NCI-H2171 (cell line): ENCODE measurements at places on chromosomes 6 and 20.

DNA sequence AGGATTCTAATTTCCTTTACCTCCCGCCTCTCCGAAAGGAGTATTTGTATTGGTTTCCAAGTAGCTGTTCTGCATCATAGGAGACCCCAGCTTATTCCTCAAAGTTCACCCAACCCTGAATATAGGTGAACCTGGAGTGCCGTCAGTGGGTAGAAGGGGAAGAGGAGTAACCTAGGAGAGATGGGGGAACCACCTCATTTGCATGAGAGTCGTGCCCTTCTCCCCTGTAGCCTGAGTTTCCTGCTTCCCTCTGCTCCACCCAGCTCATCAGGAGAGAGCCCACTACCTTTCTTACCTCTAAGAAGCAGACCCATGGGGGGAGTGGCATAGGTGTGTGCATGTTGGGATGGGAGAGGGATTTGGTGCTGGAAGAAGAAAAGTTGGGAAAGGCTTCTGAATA is 17.3 kb upstream of the WFDC2 start:
- no peak for DNase-seq

- no peak for DNase-seq
Measured at GRCh38 chr20:24842918-24843715, 106.0 kb upstream of the CST7 start.

- no peak for DNase-seq
Measured at GRCh38 chr20:46341074-46342009, 33.0 kb upstream of the CDH22 start.

GRCh38 chr6:25601800-25602673 is 50.0 kb upstream of the SCGN start:
- DNase-seq = peak; percentile 26

DNA sequence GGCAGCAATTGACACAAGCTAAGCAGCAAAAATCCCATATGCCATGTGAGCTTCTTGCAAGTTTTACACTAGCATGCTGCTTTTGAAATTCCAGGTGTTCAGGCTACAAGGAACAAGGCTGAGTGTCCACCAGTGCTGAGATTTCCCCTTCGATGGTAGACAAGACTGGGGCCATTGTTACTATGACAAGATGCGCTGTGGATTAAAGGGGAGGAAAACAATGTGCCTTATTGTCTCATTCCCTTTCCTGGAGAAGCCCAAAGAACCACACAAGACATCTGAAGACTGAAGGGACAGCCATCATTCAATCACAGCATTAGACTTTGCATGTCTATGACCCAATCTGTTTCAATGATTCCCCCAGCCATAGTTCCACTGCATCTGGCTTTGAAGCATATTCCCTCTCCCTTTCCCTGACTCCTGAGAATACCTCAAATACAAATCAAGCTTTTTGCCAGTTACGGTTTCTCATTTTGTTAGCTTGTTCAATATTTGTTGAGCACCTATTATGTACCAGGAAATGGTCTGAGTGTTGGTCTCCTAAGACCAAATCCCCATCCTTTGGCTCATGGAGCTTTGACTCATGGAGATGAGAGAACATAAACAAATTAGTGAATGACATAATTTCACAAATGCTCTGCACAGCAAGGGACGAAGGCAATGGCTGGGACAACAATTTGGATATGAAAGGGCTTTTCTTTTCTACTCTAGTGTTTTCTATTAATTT is 23.4 kb upstream of the SCGN start:
- DNase-seq = no peak

GRCh38 chr20:62470001-62470400 is 5.8 kb downstream of the GATA5 start:
- no peak for DNase-seq

- DNase-seq = no peak
Measured at GRCh38 chr6:12446394-12446793, 156.2 kb downstream of the EDN1 start.

- no peak for DNase-seq
Measured at GRCh38 chr6:136761227-136761922, 30.9 kb downstream of the MAP3K5 start.

GRCh38 chr6:142395768-142396231 is 94.0 kb downstream of the ADGRG6 start:
- no peak for DNase-seq

DNA sequence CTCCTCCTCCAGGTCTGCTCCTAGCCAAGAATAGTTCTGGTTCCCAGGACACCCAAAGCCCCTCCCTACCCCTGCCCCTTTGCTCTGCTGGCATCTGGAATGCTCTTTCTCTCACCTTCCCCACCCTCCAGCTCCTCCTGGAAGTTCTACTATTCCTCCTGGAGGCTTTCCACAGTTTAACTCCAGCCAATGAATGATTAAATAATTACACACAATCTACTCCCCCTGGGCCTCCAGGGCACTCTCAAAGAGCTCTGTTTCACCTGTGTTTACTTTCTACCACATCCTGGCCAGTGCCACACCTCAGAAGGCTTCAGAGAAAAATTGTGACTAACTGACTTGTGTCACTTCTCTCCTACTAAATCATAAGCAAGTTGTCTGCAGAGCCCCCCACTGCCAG is 36.2 kb downstream of the GCM1 start:
- no peak for DNase-seq

- no peak for DNase-seq
Measured at GRCh38 chr6:34031625-34032383, 114.1 kb downstream of the GRM4 start.

DNA sequence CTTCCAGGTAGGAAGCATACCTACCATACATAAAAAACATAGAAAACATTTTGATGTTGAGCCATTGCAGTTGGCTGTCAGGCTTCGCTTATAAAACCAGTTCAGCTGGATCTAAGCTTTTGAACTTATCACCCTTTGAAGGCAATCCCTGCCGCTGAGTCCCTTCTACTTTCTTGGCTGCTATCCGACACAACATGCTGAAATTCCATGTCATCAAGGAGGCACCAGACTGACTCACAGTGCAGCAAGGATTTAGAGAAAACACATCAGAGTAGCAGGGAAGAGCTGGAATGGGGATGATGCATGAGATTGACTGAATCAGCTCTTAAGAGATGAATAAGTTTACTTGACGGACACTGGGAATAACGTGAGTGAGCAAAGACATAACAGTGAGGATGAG is 135.0 kb upstream of the MAN1A1 start:
- no peak for DNase-seq

- no peak for DNase-seq
Measured at GRCh38 chr20:51092338-51092737, 69.4 kb upstream of the KCNG1 start.

DNA sequence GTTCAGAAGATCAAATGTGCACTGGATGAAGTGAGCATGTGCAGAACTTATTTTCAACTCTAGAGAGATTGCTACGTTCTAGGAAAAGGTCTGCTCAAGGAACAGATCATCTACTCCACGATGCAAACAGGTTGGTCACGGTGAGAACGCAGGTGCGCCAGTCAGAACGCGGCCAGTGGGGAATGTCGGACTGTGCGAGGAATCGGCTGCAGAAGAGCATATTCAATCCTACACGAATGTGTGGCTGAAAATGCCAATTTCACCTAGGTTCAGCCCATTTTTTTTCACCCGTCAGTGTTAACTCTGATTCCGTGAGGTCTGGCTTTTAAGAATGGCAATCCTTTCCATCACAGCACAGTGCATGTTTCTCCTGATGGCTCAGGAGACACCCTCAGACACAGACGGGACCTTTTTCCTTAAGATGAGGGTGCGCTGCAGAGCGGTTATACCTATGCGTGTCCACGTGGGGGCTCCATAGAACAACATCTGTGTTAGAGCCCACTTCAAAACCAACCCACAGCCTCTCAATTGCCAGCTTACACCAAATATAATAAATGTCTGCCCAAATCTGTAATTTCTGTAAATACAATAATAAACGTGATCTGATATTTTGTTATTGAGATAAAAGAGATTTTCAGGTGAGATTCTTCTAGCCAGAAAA is 250.4 kb downstream of the FOXA2 start:
- peak; percentile 38 for DNase-seq

DNA sequence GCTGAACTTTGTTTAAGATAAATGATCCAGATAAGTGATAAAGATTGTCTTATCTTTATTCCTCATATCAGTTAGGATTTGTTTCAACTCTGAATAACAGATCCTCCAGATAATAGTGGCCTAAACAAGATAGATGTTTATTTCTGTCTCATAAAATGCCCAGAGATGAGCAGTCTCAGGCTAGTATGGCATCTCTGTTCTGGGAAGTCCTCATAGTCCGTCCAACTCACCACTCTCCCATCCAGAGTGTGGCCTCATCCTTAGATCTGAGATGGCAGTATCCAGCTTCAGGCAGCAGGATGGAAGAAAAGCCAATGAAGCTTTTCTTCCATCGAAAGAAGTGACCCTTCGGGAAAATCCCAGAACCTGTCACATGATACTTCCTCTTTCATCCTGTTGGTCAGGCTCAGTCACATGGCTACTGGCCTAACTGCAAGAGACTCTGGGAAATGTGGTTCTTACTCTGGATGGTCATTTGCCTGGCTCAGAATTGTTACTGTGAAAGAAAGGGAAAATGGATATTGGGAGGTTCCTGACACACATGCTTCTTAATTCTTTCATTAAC is 29.4 kb upstream of the TAGAP start:
- peak; percentile 29 for DNase-seq

DNA sequence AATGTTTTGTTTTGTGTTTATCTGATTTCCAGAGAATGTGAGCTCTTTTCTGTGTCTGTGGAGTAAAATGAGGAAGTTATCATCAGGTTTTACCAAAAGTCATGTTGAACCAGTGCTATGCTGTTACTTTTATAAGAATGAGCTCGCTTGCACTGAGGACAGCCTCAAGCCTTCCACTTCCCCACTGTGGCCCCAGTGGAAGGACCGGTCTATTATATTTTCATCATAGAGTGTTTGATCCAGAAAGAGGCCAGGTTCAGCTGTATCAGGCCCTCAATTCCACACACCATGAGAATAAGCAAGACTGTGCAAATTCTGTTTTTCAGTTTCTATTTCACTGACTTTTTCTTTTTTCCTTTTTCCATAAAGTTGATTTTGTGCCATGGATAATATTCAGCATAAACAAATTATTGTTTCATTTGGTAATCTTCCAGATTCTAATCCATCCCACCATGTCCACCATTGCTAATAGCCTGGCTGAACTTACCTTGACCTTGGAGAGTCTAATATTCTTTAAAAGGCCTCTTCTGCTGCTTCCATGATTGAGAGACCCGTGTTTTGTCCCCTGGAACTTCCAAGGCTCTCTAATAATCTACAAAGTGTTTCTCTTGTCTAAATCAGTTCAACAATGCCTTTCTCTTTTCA is 286.2 kb downstream of the THBS2 start:
- DNase-seq = no peak

DNA sequence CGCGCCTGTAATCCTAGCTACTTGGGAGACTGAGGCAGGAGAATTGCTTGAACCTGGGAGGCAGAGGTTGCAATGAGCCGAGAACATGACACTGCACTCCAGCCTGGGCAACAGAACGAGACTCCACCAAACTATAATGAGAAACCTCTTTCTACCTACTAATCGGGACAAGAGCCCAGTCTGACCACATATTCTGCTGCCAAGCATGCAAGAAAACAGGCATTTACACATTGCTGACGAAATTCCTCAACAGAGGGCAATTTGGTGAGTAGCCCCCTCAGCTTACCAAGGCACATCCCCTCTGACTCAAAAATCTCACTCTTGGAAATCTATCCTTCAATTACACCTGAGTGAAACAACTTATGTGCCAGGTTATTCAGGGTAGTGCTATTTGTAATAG is 81.2 kb downstream of the SLC23A2 start:
- DNase-seq = no peak

DNA sequence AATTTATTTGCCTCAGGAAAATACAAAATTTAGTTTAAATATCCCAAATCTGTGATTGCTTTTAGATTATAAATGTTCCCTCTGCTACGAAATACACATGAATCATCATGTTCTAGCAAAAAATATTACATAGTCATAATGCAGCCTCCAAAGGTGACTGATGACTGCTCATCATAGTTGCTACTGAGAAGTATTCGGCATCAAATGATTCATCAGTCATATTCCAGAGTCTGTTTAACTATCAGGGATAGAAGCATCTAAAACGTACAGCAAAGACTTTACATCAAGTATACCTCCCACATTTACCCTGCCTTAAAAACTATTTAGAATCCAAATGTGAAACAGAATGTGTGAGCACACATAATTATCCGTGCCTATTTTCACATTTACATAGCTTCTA is 626.0 kb downstream of the CDH26 start:
- no peak for DNase-seq

DNA sequence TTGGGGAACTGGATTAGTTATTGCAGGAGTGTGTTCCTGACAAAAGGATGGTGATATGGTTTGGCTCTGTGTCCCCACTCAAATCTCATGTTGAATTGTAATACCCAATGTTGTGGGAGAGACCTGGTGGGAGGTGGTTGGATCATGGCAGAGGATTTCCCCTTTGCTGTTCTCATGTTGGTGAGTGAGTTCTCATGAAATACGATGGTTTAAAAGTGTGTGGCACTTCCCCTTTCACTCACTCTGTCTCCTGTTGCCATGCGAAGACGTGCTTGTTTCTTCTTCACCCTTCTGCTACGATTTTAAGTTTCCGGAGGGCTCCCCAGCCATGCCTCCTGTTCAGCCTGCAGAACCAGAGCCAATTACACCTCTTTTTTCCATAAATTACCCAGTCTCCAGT is 16.2 kb upstream of the TREM1 start:
- DNase-seq = no peak

DNA sequence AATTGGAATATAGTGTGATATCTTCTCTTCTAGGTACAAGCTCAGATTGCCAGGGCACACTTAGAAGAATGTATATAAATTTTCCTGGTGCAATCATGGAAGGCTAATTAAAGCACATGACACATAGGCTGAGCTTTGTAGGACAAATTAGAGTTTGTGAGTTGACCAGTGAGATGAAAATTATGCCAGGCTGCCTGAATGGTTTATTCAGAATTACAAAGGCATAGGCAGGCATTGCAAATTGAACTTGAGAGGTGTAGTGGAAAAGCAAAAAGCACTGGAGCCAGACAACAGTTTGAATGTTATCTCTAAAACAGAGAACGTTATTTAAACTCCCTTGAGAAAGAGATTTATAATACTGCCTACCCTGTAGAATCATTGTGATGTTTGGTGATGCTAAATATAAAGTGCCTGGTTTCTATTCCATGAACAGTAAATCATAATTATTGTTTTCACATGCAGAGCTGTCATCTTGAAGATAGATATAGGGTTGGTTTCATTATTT is 712.1 kb downstream of the TBC1D32 start:
- DNase-seq = no peak

GRCh38 chr6:142301651-142302391 is at the start of gene ADGRG6:
ADGRG6 (plus strand) TSS chr6:142302007; CDS start chr6:142302330, 323 bp downstream.
- peak; percentile 25 for DNase-seq

- no peak for DNase-seq
Measured at GRCh38 chr6:14673201-14673600, 555.6 kb downstream of the CD83 start.

- no peak for DNase-seq
Measured at GRCh38 chr20:45840700-45841198, 7.2 kb downstream of the SNX21 start.

- no peak for DNase-seq
Measured at GRCh38 chr6:14681699-14682487, 564.0 kb upstream of the JARID2 start.

- DNase-seq = peak; percentile 6
Measured at GRCh38 chr20:33995053-33995831, 1.5 kb downstream of the RALY start.

- DNase-seq = no peak
Measured at GRCh38 chr6:89987140-89987539, 92.9 kb downstream of the GJA10 start.

GRCh38 chr6:107634324-107635056 is 144.6 kb downstream of the SOBP start:
- DNase-seq = no peak
